ENCODE measurements at places on chromosomes 6 and 20. TPM values are rescaled to one million over a fixed set of nuclear protein-coding genes. Genes with fewer than 3 reads are reported as not detected.

The GJA10 gene
- not detected for total RNA-seq

The C6orf52 gene
- not detected for total RNA-seq

- H3K4me1 ChIP-seq: peaks cover 16% of the 10 kb centered on the region
- H3K27me3 ChIP-seq: peaks cover 11% of the 10 kb centered on the region
- H3K4me3 ChIP-seq: peak overlapping the region; percentile 87
- DNase-seq: no peak
Measured at GRCh38 chr6:68635706-68636513, 828 bp downstream of the ADGRB3 start.

DNA sequence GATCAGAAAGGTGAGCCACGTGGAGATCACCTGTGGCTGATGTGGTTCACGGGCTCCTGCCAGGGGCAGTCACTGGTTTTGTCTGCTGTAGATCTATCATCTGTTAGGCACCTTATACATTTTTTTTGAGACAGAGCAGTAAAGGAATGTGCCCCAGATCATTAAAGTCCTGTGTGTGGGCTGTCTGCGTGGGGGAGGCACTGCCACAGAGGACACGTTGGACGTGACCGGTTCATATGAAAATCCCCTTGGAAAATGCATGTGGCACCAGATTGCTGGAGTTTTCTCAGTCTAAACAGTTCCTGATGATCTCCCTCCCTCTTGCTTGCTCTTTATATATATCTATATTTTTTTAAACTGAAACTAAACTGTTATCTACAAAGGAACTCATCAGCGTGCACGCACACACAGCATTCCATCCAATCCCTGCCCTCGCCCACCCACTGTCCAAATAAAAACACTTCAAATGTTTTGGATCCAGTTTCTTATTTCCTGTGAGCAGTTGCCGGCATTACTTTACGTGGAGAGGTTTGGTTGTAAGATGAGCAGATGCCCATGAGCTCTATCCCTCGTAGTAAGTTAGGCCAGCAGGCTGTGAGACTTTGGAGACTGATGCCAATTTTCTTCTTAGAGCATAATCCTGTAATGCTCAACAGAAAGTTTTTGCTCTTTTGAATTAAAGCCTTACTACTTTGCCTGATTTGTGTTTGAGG is 161.6 kb upstream of the EXOC2 start:
- peak overlapping the region; percentile 74 for H3K4me3 ChIP-seq
- peaks cover 8% of the 10 kb centered on the region for H3K27me3 ChIP-seq
- no peak for DNase-seq
- no peaks in the 10 kb centered on the region for H3K36me3 ChIP-seq

GRCh38 chr6:9518431-9518830 is 896.4 kb downstream of the TFAP2A start:
- H3K4me3 ChIP-seq: no peak overlapping the region
- no peaks in the 10 kb centered on the region for H3K27me3 ChIP-seq
- H3K4me1 ChIP-seq: peaks cover 87% of the 10 kb centered on the region

All from HFFc6 (cell line).